ENCODE measurements at places on chromosomes 1 and 21.

GRCh38 chr1:156970017-156970416, 49.6 kb downstream of the LRRC71 start:
- DNase-seq: no peak

DNA sequence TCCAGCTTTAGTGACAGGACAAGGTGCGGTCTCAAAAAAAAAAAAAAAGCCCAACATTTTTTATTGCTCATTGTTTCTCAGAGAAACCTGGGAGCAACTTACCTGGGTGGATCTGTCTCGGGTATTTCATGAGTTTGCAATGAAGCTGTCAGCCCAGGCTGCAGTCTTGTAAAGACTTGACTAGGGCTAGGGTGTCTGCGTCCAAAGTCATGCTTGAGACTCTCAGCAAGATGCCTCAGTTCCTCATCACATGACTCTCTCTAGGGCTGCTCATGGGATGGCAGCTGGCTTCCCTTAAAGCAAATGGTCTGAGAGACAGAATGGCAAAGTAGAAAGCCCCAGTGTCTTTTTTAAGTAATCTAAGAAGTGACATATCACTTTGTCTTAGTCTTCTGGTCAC, 8.1 kb downstream of the GABPA start:
- no peak for DNase-seq

DNA sequence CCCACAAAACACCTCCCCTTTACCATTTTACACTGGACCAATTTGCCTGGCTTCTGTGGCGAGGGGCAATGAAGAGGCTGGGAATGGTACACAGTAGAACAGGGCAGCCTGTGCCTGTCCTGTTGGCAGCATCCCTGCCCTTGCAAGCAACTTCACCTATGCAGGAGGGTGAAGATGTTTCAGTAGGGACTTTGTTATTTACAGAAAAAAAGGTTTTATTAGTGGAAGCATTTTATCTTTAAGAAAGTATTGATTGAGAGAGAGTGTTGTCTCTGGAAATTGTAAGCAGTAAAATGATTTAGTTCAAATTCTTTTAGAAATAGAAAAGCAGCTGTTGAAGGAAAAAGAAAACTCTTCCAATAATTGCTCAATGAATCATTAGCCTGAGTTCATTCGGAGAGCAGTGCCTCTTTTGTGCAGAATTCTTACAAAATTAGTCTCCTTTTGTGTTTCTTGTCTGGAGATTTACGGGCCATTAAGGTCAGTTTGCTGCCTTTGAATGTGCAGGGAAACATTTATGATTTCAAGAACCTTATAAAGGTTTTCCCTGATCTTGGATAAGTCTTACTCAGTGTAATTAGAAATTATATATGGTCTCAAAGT, 49.1 kb downstream of the HHAT start:
- DNase-seq: no peak

DNA sequence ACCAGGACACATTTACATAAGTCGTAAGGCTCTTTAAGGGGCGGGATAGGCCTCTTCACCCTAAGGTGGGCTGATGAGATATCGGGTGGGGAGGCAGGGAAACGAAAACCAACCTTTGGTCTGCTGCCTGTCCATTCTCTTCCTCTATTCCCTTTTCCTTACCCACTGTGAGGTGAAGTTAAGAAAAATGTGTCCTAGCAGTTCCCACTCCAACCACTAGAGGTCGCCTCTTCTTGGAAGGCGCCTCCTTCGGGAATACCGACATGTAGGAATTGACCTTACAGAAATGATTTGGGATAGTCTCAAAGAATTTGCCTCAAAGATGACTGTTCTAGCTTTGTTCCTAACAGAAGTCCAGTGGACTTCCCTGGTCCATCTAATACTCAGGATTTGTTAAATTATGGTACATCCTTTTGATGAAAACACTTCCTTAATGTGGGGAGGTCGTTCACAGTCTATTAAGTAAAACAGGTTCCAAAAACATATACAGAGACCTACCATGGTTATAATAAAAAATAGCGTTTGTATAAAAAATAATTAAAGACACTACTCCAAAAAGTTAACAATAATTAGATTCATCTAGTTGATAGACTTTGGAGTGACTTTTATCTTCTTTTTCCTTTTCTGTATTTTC, 14.1 kb downstream of the AZIN2 start:
- no peak for DNase-seq

DNA sequence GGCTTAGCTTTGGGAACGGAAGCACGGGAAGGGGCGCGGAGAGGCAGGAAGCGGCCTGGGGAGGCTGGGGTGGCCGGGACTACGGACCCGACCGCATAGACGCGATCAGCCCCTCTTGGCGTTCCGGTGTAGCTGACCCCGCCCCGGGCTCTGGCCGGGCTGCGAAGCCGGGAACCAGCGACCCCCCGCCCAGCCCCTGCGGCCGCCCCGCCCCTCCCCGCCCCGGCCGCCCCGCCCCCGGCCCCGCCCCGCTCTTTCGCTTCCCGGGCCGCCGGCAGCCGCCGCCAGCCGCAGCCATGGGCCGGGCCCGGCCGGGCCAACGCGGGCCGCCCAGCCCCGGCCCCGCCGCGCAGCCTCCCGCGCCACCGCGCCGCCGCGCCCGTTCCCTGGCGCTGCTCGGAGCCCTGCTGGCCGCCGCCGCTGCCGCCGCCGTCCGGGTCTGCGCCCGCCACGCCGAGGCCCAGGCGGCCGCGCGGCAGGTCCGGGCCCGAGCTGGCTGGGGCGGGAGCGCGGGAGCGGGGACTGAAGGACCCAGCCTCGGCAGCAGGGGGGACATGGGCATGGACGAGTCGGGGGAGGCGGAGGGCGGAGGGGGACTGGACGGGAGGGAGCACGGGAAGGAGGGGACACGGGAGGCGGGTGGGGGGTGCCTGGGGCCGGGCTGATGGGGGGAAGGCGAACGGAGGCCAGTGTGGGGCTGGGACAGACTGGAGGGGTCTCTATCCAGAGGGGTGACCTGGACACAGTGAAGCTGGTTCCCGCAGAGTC, at the start of gene SELENON:
TSS of gene SELENON (plus strand) at position 259 of the 768 bp plus-strand sequence. CDS start at position 297, 38 bp downstream.
- DNase-seq: no peak

DNA sequence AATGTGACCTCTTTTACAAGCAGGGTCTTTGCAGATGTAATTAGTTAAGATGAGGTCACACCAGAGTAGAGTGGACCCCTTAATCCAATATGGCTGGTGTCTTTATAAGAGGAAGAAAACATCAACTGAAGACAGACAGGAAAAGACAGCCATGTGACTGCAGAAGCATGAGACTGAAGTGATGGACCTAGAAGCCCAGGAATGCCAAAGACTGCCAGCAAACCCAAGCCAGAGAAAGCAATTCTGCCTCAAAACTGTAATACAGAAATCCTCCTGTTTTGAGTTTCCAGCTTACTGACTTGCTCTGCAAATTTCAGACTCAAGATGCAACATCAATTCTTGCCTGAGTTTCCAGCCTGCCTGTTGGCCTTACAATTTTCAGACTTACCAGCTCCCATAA, 17.3 kb downstream of the ENAH start:
- DNase-seq: no peak

Data from NCI-H187 treated with DMSO at 0.1 percent for 48 hours (cell line).